ENCODE measurements at places on chromosomes 3 and 15.
A peak's percentile ranks its signal among the peaks of the same experiment; 100 is the strongest.

DNA sequence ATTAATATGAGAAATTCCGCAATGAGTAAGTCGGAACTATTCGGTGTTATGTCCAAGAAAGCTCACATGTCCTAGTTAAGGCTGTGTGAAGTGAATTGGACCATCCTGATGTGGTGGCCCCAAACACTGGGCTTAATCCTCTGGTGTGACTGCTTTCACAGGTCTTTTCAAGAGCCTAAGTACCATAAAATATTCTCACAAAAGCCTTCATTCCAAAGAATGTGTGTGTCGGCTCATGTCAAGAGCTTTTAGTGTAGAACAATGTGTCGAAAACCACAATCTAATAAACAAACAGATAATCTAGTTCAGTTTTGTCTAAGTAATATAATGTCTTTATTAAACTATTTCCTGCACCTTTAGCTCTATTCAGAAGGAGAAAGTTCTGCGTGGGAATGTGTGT, 311.4 kb downstream of the LPP start:
- no peak for DNase-seq

- DNase-seq = no peak
Observed at GRCh38 chr3:177150218-177150916, 46.9 kb downstream of the TBL1XR1 start.

DNA sequence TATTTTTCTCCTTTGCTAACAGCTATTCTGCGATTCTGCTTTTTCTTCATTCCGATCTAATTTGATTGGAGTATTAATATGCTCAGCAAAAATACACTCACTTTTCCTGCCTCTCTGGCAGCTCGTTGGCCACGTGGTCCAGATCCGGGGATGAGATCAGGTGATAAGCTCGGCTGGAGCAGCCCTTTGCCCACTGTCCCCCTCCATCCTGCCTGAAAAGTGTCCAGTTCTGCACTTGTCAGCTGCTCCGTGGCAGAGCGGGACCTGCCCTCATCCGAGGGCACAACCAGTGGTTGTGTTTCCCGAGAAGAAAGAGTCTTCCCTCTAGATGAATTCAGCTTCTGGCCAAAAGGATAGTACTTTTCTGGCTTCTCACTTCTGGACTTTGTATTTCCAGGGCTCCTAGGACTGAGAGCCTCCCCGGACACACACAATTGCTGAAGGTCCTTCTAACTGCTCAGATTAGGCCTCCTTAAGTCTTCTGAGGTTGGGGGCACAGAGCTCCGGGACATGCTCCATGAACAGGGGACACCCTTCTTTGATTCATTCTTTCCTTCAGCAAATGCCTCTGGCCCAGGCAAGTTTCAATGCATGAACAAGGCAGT, 103.9 kb upstream of the ALDH1A3 start:
- DNase-seq = no peak

DNA sequence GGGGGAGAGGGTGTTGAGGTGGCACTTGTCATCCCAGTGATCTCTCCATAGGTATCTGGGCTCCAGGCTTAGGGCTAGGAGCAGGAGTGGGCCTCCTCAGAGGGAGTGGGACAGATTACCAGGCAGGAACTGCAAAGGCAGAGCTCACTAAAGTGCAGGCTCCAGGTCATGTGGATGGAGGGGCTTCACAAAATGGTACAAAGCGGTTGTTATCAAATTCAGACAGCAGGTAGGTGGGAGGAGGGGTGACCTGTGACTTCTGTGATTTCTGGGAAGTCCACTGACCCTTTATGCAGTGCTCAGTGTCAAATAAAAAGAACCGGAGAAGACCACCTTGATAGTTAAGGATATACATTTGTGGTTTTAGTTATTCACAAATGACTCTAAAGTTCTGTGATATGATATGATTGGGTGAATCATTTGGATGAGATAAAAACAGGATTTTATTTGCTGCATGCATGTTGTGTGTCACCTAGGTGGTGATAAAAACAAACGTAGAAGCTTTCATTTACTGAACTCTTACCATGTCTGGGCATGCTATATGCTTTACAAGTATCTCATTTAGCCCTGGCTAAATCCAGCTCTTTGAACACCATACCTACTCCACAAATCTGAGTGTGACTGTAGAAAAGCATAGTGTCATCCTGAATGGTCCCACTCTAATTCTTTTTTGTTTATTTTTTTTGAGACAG, 20.2 kb downstream of the ST6GAL1 start:
- DNase-seq = no peak

- DNase-seq = no peak
Observed at GRCh38 chr3:156579427-156579851, 24.5 kb upstream of the SSR3 start.

GRCh38 chr3:192795021-192795420, 67.7 kb upstream of the FGF12 start:
- no peak for DNase-seq

GRCh38 chr3:11373654-11374053, 101.5 kb downstream of the ATG7 start:
- DNase-seq = no peak

- no peak for DNase-seq
Observed at GRCh38 chr3:126523745-126524428, at the start of gene CHST13. Gene CHST13 (plus strand): TSS chr3:126524155. CDS start chr3:126524333, 178 bp downstream.

DNA sequence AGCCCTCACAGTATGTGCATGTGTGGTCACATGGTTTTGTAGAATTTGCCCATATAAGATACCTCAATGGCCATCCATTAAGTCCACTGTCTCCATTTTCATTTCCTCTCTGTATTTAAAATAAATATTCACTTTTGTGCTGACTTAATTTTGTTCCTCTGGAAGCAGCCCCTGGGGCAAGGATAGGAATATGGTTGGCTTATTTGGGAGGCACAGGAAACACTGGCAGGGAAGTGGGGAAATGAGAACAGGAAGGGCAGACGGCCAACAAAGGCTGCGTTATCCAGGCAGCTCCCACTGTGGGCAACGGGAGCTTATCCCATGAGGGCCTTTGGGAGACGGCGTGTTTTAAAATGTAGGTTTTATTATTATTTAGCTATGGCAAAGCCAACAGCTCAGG, 148.6 kb downstream of the SHQ1 start:
- no peak for DNase-seq

- no peak for DNase-seq
Observed at GRCh38 chr3:190696777-190697501, 165.6 kb downstream of the GMNC start.

GRCh38 chr3:174335324-174335723, 523.8 kb upstream of the NAALADL2 start:
- DNase-seq = no peak

- no peak for DNase-seq
Observed at GRCh38 chr3:127157171-127157828, 35.6 kb upstream of the PRR23E start.

- peak; percentile 58 for DNase-seq
Observed at GRCh38 chr3:157089455-157090221, 70.3 kb downstream of the CCNL1 start.

- peak; percentile 12 for DNase-seq
Observed at GRCh38 chr3:109563149-109563548, 225.8 kb upstream of the DPPA4 start.

DNA sequence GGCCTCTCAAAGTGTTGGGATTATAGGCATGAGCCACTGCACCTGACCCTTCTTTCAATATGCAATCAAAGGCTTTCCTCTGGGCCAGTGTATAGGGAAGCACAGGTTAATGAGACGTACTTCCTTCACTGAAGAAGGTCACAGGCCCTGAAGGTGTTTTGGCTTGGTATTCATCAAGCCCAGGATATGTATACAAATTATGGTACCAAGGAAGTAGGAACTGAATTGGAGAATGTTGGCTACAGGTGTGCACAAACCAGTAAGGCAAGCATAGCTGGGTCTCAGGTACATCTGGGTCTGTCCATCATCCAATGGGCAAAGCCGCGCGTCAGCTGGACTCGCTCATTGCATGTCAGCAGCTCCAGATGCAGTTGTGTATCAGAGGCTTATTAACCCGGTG, 237.9 kb downstream of the ADAMTS17 start:
- DNase-seq = no peak

- DNase-seq = no peak
Observed at GRCh38 chr3:160112996-160113395, 112.2 kb upstream of the C3orf80 start.

GRCh38 chr3:140093742-140094141, 158.8 kb downstream of the CLSTN2 start:
- DNase-seq = no peak

- no peak for DNase-seq
Observed at GRCh38 chr15:86522721-86523120, 443.1 kb downstream of the AGBL1 start.

- no peak for DNase-seq
Observed at GRCh38 chr3:101303089-101303731, 17.2 kb downstream of the IMPG2 start.

- no peak for DNase-seq
Observed at GRCh38 chr3:59895972-59896371, 846.1 kb upstream of the CFAP20DC start.

GRCh38 chr3:177085794-177086193, 111.5 kb downstream of the TBL1XR1 start:
- no peak for DNase-seq

- no peak for DNase-seq
Observed at GRCh38 chr15:77421370-77421700, 647 bp downstream of the HMG20A start.

DNA sequence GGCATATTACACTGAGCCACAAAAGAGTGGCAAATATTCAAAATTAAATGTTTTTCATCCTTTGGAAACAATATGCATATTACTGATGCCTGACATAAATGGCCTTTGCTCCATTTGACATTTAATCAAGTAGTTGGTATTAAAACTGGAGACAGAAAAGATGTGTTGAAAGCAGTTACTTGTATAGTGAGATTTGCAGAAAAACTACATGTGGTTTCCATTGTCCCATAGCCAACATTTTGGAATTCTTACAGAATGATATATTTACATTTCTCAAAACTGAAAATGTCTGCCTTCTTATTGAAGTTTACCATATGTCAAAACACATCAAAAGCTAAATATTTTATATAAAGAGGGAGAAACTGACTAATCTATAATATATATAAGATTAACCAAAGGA, 21.6 kb downstream of the SHOX2 start:
- no peak for DNase-seq

- no peak for DNase-seq
Observed at GRCh38 chr3:141430316-141430715, 56.5 kb upstream of the RASA2 start.

- peak; percentile 23 for DNase-seq
Observed at GRCh38 chr3:46496746-46497555, 825 bp upstream of the RTP3 start.

GRCh38 chr15:93895976-93896770, 335.2 kb upstream of the MCTP2 start:
- DNase-seq = no peak

GRCh38 chr3:38459499-38460048, 5.9 kb downstream of the ACVR2B start:
- DNase-seq = no peak

GRCh38 chr3:151236736-151237135, 33.7 kb upstream of the GPR171 start:
- DNase-seq = no peak

GRCh38 chr3:20091331-20092047, 51.2 kb downstream of the KAT2B start:
- DNase-seq = no peak

DNA sequence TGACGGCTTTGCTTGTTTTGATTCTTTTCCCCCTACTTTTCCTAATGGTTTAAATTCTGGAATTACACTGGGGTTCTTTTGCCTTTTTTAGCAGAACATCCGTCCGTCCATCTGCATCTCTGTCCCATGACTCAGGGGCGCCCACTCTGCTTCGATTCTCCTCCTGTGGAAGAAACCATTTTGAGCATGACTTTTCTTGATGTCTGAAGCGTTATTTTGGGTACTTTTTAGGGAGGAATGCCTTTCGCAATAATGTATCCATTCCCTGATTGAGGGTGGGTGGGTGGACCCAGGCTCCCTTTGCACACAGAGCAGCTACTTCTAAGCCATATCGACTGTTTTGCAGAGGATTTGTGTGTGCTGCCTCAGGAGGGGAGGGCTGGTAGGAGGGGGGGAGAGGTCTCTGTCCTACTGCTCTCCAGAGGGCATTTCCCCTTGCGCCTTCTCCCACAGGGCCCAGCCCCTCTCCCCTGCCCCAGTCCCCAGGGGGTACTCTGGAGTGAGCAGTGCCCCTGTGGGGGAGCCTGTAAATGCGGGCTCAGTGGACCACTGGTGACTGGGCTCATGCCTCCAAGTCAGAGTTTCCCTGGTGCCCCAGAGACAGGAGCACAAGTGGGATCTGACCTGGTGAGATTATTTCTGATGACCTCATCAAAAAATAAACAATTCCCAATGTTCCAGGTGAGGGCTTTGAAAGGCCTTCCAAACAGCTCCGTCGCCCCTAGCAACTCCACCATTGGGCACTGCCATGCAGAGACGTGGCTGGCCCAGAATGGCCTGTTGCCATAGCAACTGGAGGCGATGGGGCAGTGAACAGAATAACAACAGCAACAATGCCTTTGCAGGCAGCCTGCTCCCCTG, 19.5 kb upstream of the BSN start:
- DNase-seq = no peak

DNA sequence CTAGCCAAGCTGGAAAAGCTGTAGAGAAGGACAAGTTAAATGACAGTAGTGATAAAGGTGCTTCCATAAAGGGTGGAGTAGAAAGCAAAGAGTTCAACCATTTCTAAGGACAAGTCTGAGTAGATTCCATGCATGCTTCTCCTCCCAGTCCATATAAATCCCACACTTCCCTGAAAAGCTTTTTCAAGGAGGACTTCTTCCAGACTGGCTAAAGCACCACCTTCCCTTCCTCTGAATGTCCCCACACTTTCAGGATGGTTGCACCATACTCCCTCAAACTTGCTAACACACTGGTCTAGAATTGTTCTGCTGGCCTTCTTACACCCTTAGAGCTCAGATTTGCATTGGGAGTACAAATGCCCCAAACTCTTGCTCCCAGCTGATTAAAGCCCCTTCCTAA, 40.9 kb downstream of the FBN1 start:
- DNase-seq = no peak

DNA sequence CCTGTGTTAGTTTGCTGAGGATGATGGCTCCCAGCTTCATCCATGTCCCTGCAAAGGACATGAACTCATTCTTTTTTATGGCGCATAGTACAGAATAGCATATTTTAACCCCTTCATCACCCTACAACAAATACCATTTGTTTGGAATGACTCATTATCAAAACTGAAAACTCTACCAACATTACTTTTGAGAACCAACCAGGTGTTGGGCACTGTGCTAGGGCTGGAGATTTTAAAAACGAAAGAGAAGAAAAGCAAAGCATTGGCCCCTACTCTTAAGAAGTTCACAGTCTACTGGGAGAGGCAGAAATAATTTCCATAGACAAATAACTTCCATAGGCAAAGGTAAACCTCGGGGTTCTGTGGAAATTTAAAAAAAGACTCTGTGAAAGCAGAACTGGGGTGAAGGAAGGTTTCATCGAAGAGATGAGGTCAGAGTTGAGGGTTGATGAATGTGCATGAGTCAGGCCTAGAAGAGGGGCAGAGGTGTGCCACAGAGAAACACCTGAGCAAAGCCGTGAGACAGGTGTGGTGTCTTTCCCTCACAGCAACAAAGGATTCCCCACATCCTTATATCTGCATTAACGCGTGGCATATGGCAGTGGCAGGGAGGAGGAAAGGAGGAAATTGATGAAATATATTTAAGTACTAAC, 51.0 kb downstream of the MCF2L2 start:
- DNase-seq = no peak
